Naive thymus-derived CD8-positive, alpha-beta T cell (primary cell): ENCODE measurements at places on chromosomes 1 and 21. TPM values are rescaled to one million over a fixed set of nuclear protein-coding genes. Genes with fewer than 3 reads are reported as not detected.

DNA sequence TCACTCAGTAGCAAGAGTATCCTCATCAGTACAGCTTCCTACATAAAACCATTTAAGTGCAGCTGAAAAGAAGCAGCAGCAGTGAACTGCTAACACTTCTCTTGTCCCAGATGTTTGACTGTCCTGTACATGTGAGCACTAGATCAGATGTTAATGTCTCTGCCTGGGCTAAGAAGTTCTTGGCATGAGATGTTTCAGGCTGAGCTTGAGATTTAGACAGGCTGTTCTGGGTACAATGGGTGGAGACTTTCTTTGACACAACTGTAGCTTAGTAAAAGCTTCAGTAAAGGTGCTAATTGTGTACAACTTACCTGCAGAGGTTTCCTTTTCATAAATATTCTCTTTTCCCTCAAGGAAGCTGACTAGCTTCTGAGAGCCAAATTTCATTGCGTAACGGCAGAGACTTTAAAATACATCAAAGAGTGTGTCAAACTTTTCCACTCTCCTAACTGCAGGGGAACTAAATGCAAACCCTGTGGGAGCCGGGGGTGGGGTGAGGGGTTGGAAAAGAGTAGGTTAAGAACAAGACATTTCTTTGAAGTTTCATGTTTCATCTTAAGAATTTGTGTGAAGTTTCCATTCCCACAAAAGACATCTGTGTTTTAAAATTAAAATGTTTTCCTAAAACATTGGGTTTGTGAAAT lies 82.1 kb upstream of the CCDC190 start:
- H3K36me3 ChIP-seq, result no peaks in the 10 kb centered on the region
- no peak overlapping the region for H3K27ac ChIP-seq
- no peak for DNase-seq
- peaks cover 10% of the 10 kb centered on the region for H3K27me3 ChIP-seq

- H3K4me3 ChIP-seq, result no peak overlapping the region
- no peaks in the 10 kb centered on the region for H3K27me3 ChIP-seq
- no peak for DNase-seq
- no peaks in the 10 kb centered on the region for H3K36me3 ChIP-seq
- no peak overlapping the region for H3K27ac ChIP-seq
- no peaks in the 10 kb centered on the region for H3K4me1 ChIP-seq
Observed at GRCh38 chr1:232687304-232687703, 57.4 kb upstream of the SIPA1L2 start.

DNA sequence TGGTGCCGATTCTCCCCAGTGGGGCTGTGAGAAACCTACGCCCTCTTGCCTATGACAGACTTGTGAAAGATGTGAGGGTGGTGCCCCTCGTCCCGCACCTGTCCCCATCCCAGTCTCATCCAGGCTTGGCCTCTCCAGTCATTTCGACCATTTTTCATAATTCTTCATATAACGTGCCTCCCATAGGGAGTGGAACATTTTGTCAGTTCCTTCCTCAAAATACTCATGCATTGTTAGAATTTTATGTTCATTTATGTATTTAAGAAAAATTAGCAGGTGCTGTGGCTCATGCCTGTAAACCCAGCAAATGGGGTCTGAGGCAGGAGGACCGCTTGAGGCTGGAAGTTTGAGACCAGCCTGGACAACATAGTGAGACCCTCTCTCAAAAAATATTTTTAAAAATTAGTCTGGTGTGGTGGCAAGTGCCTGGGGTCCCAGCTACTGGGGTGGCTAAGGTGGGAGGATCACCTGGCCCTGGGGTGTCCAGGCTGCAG lies 19.7 kb upstream of the SMPDL3B start:
- no peaks in the 10 kb centered on the region for H3K27me3 ChIP-seq
- no peak for DNase-seq
- peak overlapping the region; percentile 99 for H3K4me3 ChIP-seq
- peak overlapping the region; percentile 99 for H3K27ac ChIP-seq

DNA sequence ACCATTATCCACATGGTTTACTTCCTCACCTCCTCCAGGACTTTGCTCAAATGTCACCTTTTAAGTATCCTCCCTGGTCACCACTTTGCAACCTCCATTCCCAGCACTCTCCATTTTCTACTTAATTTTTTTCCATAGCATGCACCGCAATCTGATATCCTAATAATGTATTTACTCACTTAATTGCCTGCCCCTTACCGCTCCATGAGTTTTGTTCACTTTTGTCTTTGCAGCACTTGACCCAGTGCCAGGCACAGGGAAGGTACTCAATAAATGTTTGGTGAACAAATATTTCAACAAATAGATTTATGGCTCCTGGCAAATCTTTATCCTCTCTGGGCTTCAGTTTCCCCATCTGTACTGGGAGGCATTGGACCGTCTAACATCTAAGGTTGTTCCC lies 53.6 kb downstream of the UBE2T start:
- DNase-seq, result no peak
- H3K36me3 ChIP-seq, result no peaks in the 10 kb centered on the region
- H3K27ac ChIP-seq, result no peak overlapping the region

- H3K27ac ChIP-seq, result no peak overlapping the region
- no peak overlapping the region for H3K4me3 ChIP-seq
- H3K36me3 ChIP-seq, result no peaks in the 10 kb centered on the region
- H3K27me3 ChIP-seq, result no peaks in the 10 kb centered on the region
- H3K4me1 ChIP-seq, result peaks cover 20% of the 10 kb centered on the region
- no peak for DNase-seq
Observed at GRCh38 chr1:180505732-180506335, 3.5 kb upstream of the ACBD6 start.

- H3K36me3 ChIP-seq, result no peaks in the 10 kb centered on the region
- no peaks in the 10 kb centered on the region for H3K4me1 ChIP-seq
- no peak for DNase-seq
- H3K27ac ChIP-seq, result no peak overlapping the region
- H3K27me3 ChIP-seq, result peaks cover 10% of the 10 kb centered on the region
Observed at GRCh38 chr1:64172458-64172983, 30.9 kb upstream of the UBE2U start.

GRCh38 chr1:94120991-94121390 lies at the start of gene ABCA4:
TSS of gene ABCA4 (minus strand) at chr1:94121148. CDS start at chr1:94121045, 103 bp downstream.
- no peaks in the 10 kb centered on the region for H3K4me1 ChIP-seq
- no peaks in the 10 kb centered on the region for H3K36me3 ChIP-seq
- H3K27me3 ChIP-seq, result no peaks in the 10 kb centered on the region
- H3K27ac ChIP-seq, result no peak within 1 kb of the TSS
- no peak for DNase-seq
- no peak within 1 kb of the TSS for H3K4me3 ChIP-seq

- no peak overlapping the region for H3K4me3 ChIP-seq
- DNase-seq, result no peak
- no peak overlapping the region for H3K27ac ChIP-seq
- H3K4me1 ChIP-seq, result peaks cover 22% of the 10 kb centered on the region
Observed at GRCh38 chr1:160789051-160789701, 6.8 kb upstream of the LY9 start.

- H3K27ac ChIP-seq, result no peak overlapping the region
- DNase-seq, result no peak
- no peak overlapping the region for H3K4me3 ChIP-seq
- H3K27me3 ChIP-seq, result no peaks in the 10 kb centered on the region
- H3K36me3 ChIP-seq, result peaks cover 10% of the 10 kb centered on the region
- peaks cover 53% of the 10 kb centered on the region for H3K4me1 ChIP-seq
Observed at GRCh38 chr21:14685568-14685967, 139.5 kb upstream of the SAMSN1 start.

DNA sequence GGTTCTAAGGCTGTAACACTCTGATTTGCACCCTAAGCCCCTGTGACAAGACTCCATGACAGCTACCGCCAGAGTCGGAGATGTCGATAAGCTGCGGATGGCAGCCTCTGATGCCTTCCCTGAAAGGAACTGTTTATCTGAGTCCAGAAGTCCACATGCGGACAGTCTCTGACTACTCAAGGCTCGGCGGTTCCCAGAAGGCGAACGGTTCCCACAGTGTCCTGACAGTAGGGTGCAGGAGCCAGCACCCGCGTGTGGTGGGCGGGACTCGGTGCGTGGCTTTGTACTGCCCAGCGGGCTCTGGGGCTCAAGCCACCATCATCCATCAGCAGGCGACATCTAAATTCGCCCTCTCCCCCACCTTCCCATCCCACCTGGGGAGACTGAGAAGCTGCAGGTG lies 30.7 kb downstream of the LRP8 start:
- H3K4me1 ChIP-seq, result peaks cover 28% of the 10 kb centered on the region
- peak overlapping the region; percentile 81 for H3K27ac ChIP-seq
- no peaks in the 10 kb centered on the region for H3K36me3 ChIP-seq

DNA sequence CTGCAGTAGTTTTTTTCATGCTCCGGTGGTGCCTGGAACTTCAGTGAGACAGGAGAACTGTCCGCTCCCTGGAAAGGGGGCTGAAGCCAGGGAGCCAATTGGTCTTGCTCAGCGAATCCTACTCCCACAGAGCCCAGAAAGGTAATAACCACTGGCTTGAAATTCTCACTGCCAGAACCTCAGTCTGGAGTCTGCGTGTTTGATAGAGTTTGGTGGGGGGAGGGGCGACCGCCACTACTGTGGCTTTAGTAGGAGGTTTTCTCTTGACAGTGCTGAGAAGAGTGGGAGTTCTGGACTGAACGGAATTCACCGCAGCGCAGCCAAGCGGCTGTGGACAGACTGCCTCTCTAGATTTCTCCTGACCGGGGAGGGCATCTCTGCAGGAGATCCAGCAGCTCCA lies 8.0 kb upstream of the OR2M3 start:
- H3K27me3 ChIP-seq, result peaks cover 11% of the 10 kb centered on the region
- no peak overlapping the region for H3K4me3 ChIP-seq
- no peak overlapping the region for H3K27ac ChIP-seq
- H3K36me3 ChIP-seq, result no peaks in the 10 kb centered on the region

DNA sequence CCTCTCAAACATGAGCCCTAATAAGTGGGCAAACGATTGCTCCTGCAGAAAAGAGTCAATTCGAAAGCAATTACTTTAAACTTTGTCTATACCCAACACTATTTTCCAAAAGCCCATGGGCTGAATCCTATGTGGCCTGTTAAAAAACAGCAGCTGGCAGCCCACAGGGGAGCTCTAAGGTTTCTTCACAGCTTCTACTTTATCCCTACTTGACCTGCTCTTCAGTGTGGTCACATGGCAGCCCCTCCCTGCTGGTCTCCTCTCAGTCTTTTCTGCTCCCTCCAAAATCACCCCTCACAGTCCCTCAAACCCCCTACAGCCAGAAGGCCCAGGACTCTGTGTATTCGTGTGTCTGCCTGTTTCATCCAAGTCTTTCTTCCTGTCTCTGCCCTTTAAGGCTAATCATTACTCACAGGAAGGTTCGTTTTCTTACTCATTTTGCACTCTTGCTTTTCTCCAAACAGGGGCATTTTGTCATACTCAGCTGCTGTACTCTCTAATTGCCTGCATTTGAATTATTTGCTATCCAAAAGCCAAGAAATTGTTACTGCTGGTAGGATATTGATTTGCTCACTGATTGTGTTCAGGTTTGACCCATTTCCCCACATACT lies 62.4 kb upstream of the FAM3B start:
- no peak for DNase-seq
- H3K27ac ChIP-seq, result no peak overlapping the region
- no peaks in the 10 kb centered on the region for H3K4me1 ChIP-seq
- peaks cover 11% of the 10 kb centered on the region for H3K36me3 ChIP-seq

- H3K4me3 ChIP-seq, result no peak overlapping the region
- H3K27me3 ChIP-seq, result no peaks in the 10 kb centered on the region
- DNase-seq, result no peak
- peaks cover 79% of the 10 kb centered on the region for H3K4me1 ChIP-seq
- peak overlapping the region; percentile 24 for H3K27ac ChIP-seq
Observed at GRCh38 chr1:206723805-206724472, 39.2 kb downstream of the MAPKAPK2 start.

DNA sequence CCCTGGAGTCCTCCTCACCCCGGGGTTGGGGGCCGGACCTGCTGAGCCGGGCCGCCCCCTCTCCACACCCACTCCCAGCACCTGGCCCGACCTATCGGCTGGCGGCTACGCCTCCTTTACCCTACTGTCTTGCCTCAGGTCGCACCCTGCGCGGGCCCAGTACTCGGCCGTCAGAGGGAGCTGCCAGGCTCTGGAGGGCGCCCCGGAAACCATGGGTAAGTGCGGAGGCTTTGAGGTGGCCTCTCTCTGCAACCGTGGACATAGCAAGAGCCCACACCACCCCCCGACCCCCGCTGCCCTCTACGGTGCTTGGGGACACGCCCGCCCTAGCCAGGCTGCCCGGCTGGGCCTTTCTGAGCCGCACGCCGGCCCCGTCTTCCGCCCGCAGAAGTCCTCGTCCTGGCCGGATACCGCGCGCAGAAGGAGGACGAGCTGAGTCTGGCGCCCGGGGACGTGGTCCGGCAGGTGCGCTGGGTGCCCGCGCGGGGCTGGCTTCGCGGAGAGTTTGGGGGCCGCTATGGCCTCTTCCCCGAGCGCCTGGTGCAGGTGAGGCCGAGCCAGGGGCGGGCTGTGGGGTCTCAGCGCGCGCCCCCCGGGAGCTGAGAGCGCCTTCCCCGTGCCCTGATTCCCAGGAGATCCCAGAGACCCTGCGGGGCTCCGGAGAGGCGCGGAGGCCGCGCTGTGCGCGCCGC lies at the start of gene SH3D21:
SH3D21 (plus strand) TSS at position 159 of the 692 bp plus-strand sequence; CDS start at position 212, 53 bp downstream.
- H3K36me3 ChIP-seq, result no peaks in the 10 kb centered on the region
- DNase-seq, result peak; percentile 40
- peak within 1 kb of the TSS; percentile 85 for H3K27ac ChIP-seq

- DNase-seq, result no peak
- H3K27ac ChIP-seq, result no peak overlapping the region
- peaks cover 4% of the 10 kb centered on the region for H3K4me1 ChIP-seq
- H3K4me3 ChIP-seq, result no peak overlapping the region
Observed at GRCh38 chr1:22153660-22154437, 11.0 kb upstream of the WNT4 start.

- DNase-seq, result no peak
- H3K36me3 ChIP-seq, result peaks cover 86% of the 10 kb centered on the region
- H3K27me3 ChIP-seq, result no peaks in the 10 kb centered on the region
- H3K4me1 ChIP-seq, result peaks cover 56% of the 10 kb centered on the region
- H3K4me3 ChIP-seq, result peak overlapping the region; percentile 45
- peak overlapping the region; percentile 38 for H3K27ac ChIP-seq
Observed at GRCh38 chr1:165686121-165686970, 12.0 kb downstream of the ALDH9A1 start.

- H3K27me3 ChIP-seq, result peaks cover 9% of the 10 kb centered on the region
- H3K4me1 ChIP-seq, result no peaks in the 10 kb centered on the region
- H3K36me3 ChIP-seq, result no peaks in the 10 kb centered on the region
- no peak overlapping the region for H3K4me3 ChIP-seq
- H3K27ac ChIP-seq, result no peak overlapping the region
- no peak for DNase-seq
Observed at GRCh38 chr1:118136187-118136941, 48.7 kb downstream of the SPAG17 start.

- H3K4me3 ChIP-seq, result peak overlapping the region; percentile 24
- no peak for DNase-seq
- H3K36me3 ChIP-seq, result peaks cover 4% of the 10 kb centered on the region
- H3K27ac ChIP-seq, result peak overlapping the region; percentile 97
- H3K4me1 ChIP-seq, result peaks cover 41% of the 10 kb centered on the region
Observed at GRCh38 chr1:12146343-12147112, 20.3 kb upstream of the TNFRSF1B start.

- DNase-seq, result no peak
- H3K27ac ChIP-seq, result no peak overlapping the region
- H3K4me1 ChIP-seq, result no peaks in the 10 kb centered on the region
- no peak overlapping the region for H3K4me3 ChIP-seq
Observed at GRCh38 chr1:232655028-232655745, 25.3 kb upstream of the SIPA1L2 start.

- H3K27ac ChIP-seq, result no peak overlapping the region
- H3K27me3 ChIP-seq, result peaks cover 11% of the 10 kb centered on the region
Observed at GRCh38 chr21:42650441-42651421, 2.7 kb upstream of the PDE9A start.

Gene WNT9A
- not detected for polyA plus RNA-seq

Gene ZBTB8B
- not detected for polyA plus RNA-seq

Gene CD2
- polyA plus RNA-seq, result 222 TPM

Gene TLCD4
- not detected for polyA plus RNA-seq

Gene SEC16B
- not detected for polyA plus RNA-seq

Gene MAD2L2
- polyA plus RNA-seq, result 52.2 TPM
